ENCODE measurements at places on chromosomes 4 and X. TPM values are rescaled to one million over a fixed set of nuclear protein-coding genes. Genes with fewer than 3 reads are reported as not detected.

The RAB40A gene
- 0.37 TPM for total RNA-seq

The SSX2 gene
- not detected for total RNA-seq

The GPM6B gene
- total RNA-seq, result 13.4 TPM

The ESX1 gene
- not detected for total RNA-seq

The POLR2B gene
- total RNA-seq, result 66.2 TPM

The FAM13A gene
- 47.5 TPM for total RNA-seq

The GNRHR gene
- not detected for total RNA-seq

The PARM1 gene
- 101 TPM for total RNA-seq

The CXorf49 gene
- not detected for total RNA-seq

The PNMA5 gene
- not detected for total RNA-seq

The RAB39B gene
- total RNA-seq, result 0.83 TPM

GRCh38 chr4:120672558-120673147, 249.9 kb downstream of the PRDM5 start:
- DNase-seq, result no peak

DNA sequence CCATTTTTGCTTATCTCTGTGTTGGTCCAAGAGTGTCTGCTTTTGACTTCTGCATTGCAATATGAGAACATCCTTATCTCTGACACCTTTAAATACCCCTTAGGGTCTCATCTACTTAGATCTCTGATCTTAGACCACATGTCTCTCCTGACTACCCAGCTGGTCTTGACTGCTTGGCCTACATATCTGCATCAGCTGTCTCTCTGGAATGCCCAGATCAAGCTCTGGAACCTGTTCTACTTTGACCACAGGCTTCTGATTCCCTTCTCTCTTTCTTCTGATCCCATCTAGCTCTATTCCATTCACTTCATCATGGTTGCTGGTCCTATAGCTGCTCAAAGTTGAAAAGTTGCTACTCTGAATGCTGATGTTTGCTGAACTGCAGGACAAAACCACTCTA, 301.2 kb downstream of the MAPK10 start:
- no peak for DNase-seq

- DNase-seq, result no peak
Measured at GRCh38 chr4:177349191-177349590, 39.5 kb downstream of the NEIL3 start.

GRCh38 chr4:100042235-100042634, 92.2 kb upstream of the H2AZ1 start:
- DNase-seq, result no peak

DNA sequence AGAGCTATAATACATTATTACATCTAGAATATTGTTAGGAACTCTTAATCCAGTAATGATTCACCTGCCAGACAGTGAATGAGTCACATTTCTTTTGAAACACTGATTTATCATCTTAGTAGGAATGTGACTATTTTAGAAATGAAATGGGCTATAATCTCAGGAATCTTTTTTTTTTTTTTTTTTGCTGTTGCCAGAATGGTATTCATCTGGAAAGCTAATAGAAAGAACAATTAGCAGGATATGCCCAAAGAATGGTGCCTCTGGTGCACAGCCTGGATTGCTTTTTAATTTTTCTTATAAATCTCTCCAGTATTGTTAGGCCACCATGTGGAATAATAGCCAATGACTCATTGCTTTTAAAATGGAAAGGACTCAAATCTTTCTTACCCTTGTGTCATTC, 181.1 kb upstream of the SMIM31 start:
- DNase-seq, result no peak

- DNase-seq, result no peak
Measured at GRCh38 chr4:26874110-26874509, 13.5 kb downstream of the STIM2 start.

GRCh38 chr4:94575652-94576051, 123.9 kb downstream of the PDLIM5 start:
- DNase-seq, result no peak

- DNase-seq, result no peak
Measured at GRCh38 chrX:40504801-40505605, 75.8 kb upstream of the ATP6AP2 start.

- DNase-seq, result no peak
Measured at GRCh38 chr4:3683077-3683743, 83.0 kb upstream of the ADRA2C start.

GRCh38 chrX:114472788-114473187, 111.1 kb upstream of the HTR2C start:
- no peak for DNase-seq

- DNase-seq, result peak; percentile 22
Measured at GRCh38 chrX:41789374-41789773, 65.4 kb downstream of the GPR82 start.

GRCh38 chrX:9635803-9636202, 129.8 kb downstream of the GPR143 start:
- DNase-seq, result no peak

GRCh38 chr4:5186271-5187064, 135.2 kb downstream of the STK32B start:
- DNase-seq, result peak; percentile 20

DNA sequence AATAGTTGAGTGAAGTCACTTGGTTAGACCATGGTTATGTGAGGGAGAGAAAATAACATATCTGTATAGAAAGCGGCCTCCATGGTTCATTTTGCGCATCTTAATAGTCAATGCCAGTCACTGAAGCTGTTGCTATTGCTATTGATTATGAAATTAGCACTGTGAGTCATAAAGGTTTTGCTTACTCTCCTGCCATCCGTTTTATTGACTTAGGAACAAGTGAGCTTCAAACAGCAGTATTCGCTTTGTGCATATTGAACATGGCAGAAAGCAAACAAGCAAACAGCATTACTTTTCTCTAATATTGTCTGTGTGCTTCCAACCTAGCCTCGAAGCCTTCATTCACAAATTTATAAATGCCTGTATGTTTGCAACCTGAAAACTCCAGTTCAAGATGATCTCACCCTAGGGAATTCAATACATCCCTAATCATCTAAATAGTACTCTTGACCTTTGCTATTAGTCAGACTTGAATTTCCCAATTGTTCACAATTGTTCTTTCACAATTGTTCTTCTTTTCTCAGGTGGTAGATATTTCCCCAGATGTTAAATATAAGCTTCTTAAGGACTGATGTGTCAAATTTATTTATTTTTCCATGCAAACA, 55.9 kb upstream of the GABRA2 start:
- DNase-seq, result no peak

DNA sequence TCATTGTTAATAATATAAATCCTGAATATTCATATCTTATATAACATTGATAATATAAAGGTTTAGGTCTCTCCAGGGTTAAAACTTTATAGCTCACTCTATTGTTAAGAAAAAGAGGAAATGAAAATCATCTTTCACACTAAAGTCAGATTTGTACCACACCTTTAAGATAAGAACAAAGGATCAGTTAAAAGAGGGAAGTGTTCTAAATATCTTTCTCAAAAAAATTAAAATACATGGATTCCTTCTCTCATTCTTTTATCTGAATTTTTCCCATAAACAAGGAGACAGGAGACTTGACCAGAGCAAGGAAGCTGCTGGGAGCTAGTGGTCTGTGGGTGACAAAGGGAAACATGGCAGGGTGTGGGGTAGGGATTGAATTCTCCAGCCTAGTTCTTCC, 323.0 kb upstream of the CPXCR1 start:
- DNase-seq, result no peak

DNA sequence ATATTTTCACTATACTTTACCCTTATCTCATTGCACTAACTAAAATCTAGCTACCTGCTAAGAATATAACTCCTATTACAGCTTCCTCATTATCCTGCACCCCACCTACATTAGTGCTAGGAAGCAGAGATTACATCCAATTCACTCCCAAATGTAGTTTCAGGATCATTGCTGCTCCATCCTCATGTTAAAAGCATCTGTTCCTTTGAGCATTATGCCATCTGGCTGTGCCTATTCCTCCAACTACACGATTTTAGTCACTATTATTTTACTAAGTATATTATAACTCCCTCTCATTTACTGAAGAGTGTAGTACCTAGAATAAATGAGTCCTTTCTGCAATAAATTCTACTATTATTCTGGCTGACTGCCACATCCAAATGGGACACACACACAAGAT, 1586.9 kb downstream of the TECRL start:
- no peak for DNase-seq

DNA sequence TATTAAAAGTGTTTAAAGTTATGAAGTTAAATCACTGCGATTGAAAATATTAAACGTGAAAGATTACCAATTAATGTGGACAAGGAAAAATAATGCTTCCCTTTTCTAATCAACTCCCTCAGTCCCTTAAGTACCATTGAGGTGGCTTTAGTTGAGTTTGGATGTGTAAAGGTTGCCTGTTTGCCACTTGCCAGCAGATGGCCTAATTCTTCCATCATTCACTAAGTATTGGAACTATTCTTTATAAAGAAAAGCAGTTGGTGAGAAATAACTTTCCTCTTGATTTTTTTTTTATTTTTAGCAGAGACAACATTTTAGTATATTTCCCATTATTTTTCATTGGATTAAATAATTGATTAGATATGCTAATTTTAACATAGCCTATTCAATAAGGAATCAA, 295.9 kb upstream of the TACR3 start:
- no peak for DNase-seq

GRCh38 chrX:25017667-25018247, 2.0 kb upstream of the ARX start:
- no peak for DNase-seq

DNA sequence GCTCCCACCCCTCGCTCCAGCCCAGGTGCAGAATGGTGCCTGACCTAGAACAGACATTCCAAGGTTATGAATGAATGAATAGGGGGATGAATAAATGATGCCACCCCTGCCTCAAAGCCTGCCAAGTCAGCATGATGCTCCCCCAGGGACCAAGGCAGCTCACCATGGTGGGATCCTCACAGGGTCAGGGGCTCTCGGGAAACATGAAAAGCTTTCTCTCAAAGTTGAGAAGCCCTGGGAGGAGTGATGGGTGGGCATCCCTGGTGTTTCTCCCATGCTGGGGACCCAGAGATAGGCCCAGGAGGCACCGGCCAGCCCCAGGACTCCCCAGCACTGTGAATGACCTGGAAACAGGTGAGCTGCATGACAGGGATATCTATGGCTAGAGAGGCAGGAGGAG, 58.9 kb downstream of the HTRA3 start:
- no peak for DNase-seq

DNA sequence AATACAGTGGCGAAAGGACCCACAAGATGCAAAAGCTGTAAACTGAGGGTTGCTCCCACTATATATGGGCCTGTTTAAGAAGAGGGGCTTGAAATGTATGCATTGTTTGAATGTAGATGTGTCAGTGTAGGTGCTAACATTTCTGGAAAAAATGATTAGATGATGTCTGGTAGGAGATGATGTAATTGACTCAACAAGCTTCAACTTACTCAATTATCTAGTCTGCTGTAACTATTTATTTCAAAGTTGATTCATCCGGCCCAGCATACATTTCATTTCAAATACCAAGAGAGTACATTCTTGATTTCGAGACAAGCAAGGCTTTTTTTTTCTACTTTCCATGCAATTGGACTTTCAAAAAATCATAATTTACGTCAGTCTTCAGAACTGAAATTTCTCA, 9.3 kb upstream of the ENAM start:
- no peak for DNase-seq

- no peak for DNase-seq
Measured at GRCh38 chrX:136380010-136380769, 79.4 kb downstream of the ADGRG4 start.

DNA sequence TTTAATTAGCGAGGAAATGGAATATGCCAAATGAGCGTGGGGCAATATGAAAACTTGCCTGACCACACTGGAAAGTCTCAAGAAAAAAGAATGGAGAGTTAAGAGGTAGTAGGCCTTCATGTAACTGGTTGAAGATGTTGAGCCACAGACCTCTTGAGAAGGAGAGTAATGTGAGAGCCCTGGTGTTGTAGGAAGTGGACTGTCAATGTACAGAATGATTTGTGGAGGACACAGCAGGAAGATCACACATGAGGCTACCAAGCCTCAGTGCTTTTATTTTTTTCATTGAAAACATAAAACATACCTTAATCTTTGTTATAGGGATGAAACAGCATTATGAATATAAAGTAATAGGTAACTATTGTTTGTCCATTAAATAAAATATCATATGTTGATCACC, 331.6 kb downstream of the UNC5C start:
- DNase-seq, result no peak

- DNase-seq, result no peak
Measured at GRCh38 chrX:107574711-107575110, 53.6 kb upstream of the PRPS1 start.

GRCh38 chr4:94378047-94378446, 35.4 kb upstream of the HPGDS start:
- no peak for DNase-seq

DNA sequence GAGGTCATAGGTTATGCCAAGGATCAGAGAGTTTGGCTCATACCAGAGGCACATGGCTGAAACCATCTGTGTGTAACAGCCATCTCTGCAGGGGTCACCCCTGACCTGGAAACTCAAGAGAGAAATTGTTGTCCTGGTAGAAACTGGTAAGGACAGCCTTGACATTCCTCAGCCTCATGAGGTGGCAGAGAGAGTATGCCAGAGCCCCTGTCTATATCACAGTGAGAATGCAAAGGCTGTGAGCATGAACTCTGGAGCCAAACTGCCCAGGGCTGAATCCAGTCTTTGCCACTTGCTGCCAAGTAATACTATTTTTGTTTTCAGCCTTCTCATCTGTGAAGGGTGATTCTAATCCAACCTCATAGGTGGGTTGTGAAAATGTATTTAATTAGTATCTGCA, 37.1 kb upstream of the CCDC149 start:
- DNase-seq, result no peak

DNA sequence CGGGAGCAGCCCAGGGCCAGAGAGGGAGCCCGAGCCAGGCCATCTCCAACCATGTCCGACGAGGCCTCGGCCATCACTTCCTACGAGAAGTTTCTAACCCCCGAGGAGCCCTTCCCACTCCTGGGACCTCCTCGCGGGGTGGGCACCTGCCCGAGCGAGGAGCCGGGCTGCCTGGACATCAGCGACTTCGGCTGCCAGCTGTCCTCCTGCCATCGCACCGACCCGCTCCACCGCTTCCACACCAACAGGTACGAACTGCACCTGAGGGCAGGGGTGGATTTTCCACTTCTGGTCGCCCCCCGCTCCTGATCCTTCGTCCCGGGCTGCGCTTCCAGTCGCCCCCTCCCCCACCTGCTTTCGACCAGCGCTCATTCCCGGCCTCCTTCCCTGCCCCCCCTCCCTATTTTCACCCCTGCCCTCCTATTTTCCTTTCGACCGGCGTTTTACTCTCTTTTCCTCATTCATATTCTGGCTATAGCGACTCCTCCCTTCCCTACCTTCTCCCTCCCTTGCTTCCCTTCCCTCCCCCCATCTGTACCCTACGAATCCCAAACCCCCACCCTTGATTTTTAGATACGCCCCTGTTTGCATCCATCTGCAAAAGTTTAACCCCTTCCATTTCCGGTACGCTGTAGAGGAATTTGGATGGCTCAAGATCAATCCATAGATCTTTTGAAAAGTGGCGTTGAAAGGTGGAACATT, 633 bp downstream of the FAM199X start:
- DNase-seq, result peak; percentile 9

GRCh38 chr4:78059524-78059889, 2.4 kb downstream of the FRAS1 start:
- DNase-seq, result peak; percentile 93

DNA sequence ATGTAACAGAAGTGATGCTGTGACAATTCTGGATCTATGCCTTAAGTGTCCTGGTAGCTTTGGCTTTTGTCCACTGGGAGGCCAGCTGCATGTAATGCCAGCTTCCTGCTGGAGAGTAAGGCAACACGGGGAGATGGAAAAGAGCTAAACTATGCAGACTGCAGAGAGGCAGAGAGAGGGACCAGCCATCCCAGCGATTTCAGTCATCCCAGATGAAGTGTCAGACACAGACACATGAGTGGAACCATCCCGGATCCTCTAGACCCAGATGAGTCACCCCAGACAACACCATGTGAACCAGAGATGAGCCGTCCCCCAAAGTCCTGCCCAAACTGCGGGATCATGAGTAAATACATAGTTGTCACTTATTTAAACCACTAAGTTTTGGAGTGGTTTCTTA, 14.6 kb downstream of the SRPX start:
- no peak for DNase-seq
